Right renal pelvis (tissue), 4 donors: ENCODE measurements at places on chromosomes 2 and 18.

DNA sequence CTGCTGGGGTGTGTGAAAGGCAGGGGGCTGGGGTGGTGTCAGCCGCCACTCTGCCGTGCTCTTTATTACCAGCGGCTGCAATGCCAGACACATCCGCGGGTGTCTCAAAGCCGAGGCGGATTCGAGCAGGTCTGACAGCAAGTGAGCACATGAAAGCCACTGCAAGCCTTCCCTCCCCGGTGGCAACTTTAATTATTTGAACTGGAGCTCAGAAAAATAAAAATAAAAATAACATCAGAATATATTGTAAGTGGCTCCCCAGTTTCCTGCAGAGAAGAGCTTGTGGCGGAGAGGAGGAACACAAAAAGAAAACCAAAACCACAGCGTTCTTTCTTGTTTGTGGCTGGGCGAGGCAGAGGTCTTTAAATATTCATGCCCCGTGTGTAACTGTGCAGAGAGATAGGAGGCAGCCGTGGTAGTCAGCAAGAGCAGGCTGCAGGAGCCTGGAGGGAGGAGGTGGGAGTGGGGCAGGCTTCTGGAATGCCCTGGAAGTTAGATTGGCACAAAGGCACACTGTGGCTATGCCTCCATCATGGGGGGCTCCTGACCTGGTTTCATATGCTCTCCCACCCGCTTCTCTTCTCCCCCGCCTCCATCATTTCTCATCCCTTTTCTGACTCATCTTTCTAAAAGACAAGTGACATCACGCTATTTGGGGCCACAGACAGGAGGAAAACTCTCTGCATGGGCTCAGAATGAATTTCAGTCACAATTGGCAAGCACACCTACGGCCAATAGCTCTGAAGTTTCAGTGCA, 199.8 kb downstream of the CLIP4 start:
- DNase-seq = no peak

GRCh38 chr2:95025406-95026319, at the start of gene MAL:
Gene MAL (plus strand): TSS chr2:95025708. CDS start chr2:95025793, 85 bp downstream.
- DNase-seq = no peak

DNA sequence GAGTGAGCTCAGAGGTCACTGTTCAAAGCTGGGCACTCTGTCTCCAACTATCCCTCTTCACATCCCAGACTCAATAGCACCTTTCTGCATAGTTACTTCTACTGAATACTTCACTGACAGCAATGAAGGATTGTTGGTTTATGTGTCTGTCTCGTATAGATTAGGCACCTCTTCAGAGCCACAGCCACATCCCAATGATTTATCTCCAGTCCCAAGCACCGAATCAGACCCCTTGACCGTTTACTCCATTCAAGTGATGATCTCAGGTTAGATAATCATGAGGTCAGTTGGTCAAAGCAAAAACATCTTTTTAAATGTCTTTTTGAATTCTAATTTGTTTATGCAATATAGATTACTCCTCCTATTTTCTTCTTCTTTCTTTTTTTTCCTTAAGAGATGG, 14.7 kb downstream of the NEDD4L start:
- no peak for DNase-seq

DNA sequence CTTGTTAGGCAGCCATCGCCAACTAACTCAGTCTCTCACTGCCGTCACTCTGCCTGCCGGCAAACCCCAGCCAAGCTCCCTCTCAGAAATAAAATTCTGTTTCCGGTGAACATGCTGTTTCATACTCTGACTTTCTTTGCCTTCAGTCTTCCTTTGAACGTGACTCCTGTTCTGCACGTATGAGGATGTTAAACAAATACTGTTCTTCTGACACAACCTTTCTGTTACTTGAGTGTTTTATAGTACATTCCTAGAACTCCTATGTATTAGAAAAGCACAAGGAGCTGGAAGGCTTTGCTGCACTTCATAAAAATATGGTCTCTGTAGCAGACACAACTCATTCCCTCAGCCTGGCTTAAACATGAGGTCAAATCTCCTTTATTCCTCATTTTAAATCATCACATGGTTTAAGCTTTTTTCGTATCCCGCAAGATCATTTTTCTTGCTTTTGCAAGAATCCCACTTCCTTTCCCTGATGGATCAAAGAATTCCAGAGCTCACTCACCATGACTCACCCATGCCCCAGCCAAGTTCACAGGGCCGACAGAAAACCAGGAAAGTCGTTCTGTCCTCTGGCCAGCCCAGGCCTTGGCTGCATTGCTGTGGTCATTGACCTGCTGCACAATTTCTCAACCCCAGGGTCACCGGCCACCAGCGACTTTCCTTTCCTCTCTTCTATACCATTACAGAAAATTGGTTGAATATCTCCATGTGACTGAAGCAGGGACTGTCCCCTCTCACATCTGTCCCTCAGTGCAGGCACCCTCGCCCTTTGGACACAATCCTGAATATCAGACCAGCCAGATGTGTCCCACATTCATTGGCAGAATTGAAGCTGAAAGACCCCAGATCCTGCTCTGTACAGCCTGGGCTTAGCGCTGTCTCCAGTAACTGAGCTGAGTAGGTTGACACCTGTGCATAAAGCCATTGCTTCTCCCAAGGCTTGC, 183.1 kb upstream of the ARL4C start:
- no peak for DNase-seq

DNA sequence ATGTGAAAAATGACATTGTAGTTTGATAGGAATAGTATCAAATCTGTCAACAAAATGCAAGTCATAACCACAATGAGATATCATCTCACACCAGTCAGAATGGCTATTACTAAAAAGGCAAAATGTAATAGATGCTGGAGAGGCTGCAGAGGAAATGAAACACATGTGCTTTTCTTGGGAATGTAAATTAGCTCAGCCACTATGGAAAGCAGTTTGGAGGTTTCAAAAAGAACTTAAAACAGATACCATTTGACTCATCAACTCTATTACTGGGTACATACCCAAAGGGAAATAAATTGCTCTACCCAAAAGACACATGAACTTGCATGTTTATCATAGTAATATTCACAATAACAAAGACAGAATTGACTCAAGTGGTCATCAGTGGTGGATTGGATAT, 572.6 kb downstream of the TRIB2 start:
- no peak for DNase-seq

DNA sequence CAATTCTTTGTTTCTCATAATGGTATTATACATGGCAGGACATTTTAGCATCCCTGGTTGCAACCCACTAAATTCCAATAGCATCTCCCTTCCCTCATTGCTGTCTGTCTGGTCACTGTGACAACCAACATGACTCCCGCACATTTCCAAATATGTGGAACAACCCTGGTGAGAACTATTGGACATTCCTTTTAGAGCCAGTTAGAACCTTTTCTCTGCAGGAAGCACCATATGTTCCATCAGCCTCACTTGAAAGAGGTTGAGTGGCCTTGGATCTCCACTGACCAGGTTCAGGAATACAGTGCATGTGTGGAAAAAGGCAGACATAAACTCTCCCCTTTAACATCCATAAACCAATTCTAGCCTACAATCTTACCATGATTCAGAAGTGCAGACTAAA, 25.9 kb upstream of the GLS start:
- no peak for DNase-seq
